GDM1 (cell line): ENCODE measurements at places on chromosomes 3 and 15.

DNA sequence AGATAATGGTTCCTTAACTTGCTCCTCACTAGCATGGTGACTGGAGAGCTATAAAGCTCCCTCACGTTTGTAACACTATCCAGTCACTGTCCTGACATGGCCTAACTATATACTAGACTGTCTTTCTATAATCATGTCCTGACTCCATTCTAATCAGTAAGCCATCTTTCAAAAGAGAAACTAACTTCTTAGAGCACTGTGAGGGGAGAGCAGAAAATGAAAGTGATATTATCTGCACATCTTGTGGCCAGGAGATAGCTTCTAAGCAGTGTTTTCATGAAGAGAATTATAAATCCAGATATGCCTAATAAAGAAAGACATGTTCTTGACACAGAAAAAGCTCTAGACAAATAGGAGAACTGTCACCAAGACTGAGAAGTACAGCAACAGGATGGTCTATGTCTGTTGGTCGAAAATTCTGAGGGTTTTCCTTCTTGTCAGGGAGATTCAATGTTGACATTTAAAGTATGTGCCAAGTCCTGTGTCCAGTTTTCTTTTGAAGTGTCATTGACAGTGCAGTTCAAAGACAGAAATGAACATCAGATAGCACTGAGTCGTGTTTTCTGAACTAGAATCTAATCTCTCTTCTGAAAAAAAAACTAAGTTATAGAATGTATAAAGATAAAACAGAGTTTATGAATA, 230.6 kb upstream of the PEX5L start:
- DNase-seq: no peak

- DNase-seq: no peak
Measured at GRCh38 chr15:56802161-56802560, 68.9 kb upstream of the ZNF280D start.

DNA sequence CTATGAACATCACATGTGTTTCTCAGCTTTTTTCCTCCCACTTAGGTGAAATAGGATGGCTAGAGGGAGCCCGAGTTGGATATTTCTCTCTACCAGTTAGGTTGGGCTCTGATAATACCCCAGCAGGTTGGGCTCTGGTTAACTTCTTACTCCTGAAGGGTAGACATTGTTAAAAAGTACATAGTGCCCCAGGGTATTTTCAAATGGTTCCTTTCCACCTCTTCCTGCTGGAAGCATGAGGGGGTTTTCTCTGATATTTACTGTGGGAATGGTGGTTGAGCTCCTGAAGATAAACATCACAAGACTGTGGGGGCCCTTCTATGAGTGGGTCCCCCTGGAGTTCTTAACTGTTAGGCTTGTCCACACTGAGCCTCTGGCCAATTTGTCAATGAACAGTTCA, 36.1 kb upstream of the SPESP1 start:
- no peak for DNase-seq

DNA sequence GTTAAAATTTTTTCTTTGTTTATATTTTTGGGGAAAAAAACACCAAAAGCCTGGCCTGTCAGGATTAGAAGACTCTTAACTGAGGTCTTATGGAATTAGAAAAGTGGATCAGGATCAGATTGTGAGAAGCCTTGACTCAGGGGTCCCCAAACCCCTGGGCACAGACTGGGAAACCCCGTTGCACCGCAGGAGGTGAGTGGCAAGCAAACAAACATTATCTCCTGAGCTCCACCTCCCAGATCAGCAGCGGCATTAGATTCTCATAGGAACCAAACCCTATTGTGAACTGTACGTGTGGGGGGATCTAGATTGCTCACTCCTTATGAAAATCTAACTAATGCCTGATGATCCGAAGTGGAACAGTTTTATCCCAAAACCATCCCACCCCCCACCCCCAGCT, 117.2 kb downstream of the TCF12 start:
- DNase-seq: no peak

DNA sequence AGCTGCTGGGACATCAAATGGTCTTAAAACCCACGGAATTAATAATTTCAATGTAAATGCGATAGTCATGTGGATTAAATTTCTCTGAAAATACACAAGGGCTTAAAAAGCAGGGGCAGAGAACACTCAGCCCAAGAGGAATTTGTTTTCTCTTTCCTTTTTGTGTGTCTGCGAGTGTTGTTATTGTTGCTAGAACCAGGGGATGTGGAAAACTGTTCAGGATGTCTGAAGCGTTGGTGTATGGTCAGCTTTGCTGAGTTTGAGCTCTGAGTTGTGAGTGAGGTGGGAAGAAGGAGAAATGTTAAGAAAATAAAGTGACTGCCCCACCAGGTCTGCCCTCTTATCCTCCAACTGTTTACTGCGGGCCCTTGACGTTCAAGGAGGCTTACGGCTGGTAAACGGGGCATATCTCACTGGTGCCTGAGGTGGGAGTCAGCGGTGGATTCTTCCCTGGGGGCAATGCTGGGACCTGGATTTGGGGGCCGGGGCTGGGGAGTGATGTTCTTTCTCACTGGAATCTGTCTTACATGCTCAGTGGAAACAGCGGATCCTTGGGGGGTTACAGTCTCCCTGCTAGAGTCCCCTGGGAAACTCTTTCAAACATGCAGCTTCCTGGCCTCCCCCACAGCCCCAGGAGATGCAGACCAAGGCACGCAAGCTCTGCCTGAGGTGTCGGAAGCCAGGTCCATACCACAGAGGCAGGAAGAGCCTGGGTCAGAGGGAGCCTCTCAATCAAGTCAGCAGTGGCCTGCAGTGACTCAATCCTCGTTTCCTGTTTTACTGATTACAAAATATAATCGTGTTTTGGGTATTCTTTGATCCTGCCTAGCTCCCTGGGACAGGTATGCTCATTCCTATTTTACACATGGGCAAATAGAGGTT, 41.8 kb downstream of the ITGA11 start:
- no peak for DNase-seq

- DNase-seq: no peak
Measured at GRCh38 chr15:94387849-94388441, 156.6 kb downstream of the MCTP2 start.

- DNase-seq: peak; percentile 8
Measured at GRCh38 chr3:185823078-185824044, 1.5 kb downstream of the IGF2BP2 start.

DNA sequence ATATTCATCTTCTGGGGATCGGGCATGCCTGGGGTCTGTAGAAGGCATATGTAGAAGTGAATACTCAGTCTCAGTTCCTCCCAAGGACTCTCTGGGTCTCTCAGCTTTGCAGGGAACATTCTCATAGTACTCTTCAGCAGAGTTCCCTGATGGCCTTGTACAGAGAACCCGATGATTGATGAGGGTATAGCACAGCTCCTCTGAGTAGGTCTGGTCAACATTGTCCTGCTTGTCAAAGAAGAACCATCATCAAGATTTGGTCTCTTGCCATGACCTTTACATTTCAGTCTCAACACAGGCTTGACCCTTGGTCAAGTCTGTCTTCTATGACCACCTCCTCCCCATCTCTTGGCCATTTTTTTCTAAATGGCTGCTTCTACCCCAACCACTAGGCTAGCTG, 9.5 kb downstream of the GCSAM start:
- no peak for DNase-seq

DNA sequence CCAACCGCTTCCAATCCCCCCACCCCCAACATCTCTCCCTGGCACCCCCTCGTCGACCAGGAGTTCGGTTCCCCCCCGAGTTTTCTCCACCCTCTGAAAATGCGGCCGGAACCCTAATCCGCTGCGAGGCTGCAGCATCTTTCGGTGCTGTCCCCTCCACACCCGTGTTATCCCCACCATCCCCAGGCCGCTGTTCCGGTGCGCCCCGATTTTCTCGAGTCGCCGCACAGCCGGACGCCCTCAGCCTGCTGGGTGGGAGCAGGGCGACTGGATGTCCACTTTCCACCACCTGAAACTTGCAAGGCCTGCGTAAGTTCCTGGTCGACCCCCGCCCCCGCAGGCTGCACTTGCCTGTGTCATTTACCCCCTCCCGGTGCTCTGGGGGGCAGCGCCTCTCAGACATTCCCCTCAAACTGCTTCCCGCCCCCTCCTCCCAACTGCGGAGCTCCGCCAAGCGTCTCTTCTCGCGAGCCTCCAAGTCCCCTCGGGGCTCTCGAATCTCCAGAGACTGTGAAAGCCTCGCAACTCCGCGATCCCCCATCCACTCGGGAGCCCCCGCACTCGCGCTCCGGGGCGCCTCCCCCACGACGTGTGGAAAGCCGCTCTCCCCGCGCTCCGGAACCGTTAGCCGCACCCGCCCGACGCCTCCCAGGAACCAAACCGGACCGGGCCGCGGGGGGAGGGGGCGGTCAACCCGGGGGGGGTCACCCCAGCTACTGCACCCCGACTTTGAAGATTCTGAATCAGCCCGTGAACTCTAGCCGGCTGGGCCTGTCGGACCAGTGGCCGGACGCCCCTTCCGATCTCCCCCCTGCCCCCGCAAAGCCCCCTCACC, 566 bp downstream of the ETV5 start:
- DNase-seq: peak; percentile 34

GRCh38 chr3:165653130-165653778, 184.0 kb downstream of the BCHE start:
- no peak for DNase-seq

DNA sequence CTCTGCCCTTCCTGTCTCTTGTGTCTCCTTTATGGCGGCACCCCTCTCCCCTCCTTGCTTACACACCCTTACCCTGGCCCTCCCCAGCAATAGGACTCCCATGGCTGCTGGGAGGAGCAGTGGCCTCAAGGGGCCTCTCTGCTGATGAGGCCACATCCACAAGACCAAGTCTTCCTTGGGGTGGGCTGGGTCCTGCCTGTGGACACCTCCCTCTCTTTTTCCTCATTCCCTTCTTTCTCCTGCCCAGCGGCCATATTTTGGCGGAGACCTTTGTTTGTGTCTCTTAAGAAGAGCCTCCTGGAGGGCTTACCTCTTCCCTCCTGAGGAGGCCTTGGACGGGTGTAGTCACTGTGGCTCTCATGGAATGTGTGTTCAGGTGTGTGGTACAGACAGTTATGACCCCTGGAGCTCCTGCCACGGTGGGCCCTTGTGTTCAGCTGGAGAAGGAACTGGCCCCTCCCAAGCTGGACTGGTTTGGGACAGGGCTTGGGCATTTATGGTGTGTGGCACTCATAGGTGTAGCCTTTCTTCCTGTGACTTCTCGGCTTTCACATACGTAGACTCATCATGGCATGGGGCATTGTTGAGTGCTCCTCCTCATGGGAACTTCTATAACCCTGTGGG, 56.6 kb upstream of the APEH start:
- no peak for DNase-seq

DNA sequence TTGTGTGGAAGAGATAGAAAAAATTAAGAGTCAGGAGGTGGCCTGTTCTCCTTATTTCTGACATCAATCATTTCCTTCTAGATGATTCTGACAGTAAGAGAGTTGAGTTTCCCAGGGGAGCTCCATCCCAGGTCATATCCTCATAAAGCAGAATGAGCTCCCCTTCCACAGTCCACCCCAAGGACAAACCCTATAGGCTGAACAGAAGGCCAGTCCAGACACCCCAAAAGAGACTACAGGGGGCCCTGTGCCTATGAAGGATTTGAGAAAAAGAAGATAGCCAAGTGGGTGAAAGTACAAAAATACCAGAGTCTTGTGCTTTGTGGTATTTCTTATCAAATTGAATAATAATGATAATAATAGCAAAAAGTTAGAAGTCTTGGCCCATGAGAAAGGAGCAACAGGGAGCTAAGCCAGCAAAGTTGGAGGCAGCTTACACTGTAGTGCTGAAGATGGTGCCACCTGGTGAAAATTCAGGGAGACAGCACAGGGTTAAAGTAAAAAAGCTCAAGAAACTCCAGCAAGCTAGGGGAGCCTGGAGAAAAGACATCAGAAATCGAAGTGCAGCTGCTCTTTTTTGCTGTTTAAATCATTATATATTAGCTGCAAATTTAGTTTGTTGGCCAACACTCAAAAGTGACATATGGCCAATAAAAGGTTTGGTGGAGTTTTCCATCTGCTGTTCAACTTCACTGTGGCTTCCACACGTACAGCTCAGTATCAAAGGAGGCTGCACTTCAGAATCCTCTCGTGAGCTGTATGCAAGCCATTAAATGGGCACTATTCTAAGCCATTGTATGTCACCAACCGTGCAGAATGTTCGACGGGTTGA, 35.8 kb upstream of the SLC24A5 start:
- no peak for DNase-seq

DNA sequence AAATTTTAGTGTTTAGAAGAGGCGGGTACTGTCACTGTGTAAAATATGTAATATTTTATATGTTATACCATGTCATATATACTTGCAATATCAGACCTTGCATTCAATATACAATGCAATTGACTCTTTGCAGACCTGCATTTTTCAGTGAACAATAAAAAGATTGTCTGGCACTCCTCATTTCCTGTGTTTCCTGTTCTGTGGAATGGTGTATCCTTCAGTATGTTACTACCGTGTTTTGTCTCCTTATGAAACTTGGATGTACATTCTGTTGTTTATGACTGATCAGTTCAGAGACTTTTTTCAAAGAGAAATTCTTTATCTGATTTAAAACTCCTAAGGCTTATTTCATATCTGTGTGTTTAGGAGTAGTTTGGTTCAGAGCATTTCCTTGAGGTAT, 31.5 kb downstream of the APH1B start:
- DNase-seq: no peak
